Fibroblast of skin of scalp (primary cell): ENCODE measurements at places on chromosomes 1 and 21.

DNA sequence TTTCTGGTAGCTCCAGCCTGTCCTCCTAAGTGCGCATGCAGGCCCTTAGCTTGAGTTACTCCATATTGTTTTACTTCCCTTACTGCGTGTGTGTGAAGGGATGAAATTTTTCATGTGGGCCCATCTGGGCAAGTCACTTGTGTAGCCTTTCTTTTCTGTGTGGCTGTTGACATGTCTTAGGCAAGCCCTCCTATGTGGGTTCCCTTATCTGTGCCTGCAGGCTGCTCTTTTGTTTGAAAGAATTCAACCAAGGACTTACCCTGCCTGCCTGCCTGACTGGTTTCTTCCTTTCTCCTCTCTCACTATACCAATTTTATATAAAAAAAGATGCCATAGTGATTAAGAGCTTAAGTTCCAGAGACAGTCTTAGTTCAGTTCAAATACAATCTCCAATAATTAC, 249.3 kb downstream of the ATG4C start:
- DNase-seq, result no peak

DNA sequence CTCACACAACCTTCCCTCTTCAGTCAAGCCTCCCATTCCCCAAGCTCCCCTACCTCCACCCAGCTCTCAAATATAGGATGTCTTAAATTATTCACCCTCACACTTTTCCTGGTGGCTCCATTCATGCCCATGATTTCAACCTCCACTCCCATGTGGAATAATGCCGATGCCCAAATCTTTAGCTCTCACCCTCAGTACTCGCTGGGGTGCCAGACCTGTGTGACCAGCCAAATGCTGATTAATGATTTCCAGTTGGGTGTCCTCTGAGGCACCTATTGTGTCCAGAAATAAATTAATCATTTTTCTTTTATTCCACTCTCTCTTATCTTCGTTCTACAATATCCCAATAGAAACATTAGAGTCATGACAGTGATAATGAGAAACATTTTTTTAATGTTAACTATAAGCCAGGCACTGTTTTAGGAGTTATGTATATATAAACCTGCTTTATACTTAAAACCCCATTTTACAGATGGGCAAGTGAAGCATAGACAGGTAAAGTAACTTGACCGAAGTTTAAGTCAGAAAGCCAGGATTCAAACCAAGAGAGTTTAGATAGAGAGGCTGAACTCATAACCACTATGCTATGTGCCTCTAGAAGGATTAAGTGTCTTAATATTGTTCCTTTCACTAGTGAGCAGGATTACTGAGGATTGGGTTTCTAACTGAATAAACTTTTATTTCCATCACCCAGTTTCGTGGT, 209.7 kb downstream of the DUSP10 start:
- peak; percentile 11 for DNase-seq

DNA sequence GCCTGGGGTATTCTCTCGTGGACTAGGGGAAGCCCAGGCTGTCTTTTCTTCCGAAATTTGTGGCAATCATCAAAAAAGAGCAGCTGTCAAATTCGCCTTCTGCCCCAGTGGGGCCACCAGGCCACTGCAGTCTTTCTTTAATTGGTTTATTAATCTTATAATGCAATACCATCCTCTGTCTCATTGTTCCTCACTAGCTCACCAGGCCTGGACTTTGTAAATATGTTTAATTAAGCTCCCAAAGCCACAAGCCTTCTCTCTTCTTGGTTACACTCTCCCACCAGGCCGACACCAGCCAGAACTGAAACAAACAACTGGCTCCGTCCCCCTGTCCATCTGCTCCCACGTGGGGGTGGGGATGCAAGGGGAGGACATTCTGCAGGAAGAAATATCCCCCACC, 22.0 kb upstream of the CAMK1G start:
- DNase-seq, result no peak

DNA sequence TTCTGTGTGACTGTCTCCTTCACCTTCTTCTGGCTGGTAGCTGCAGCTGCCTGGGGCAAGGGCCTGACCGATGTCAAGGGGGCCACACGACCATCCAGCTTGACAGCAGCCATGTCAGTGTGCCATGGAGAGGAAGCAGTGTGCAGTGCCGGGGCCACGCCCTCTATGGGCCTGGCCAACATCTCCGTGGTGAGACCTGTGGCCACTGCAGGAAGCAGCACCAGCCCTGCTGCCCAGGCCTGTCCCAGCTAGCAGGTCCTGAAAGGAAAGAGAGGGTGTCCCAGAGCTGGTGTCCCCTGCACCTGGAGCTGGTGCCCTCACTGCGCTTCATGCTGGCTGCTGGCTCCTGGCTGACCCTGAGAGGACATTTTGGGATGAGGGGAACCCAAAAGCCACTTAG, 5.9 kb upstream of the ATXN7L2 start:
- no peak for DNase-seq

- DNase-seq, result peak; percentile 12
Observed at GRCh38 chr1:245322673-245323072, 167.9 kb downstream of the KIF26B start.

GRCh38 chr1:15757575-15758342, 836 bp upstream of the FBLIM1 start:
- peak; percentile 69 for DNase-seq

DNA sequence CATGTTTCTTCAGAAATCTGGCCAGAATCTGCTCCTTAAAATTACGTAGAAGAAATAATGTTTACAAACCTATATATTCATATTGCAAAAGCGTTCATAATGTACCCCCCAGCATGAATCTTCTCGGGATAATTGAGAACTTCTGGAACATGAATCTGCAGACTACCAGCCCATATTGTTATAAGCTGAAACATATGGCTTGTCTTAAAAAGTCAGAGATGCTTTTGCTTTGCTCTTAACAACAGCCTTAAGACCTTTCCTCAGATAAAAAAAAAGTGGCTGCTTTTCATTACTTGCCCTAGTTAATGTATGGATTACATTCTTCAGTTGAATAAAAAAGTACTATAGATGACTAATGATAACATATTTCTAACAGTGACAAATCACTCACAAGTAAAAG, 15.0 kb upstream of the ZZZ3 start:
- DNase-seq, result peak; percentile 40
